ENCODE measurements at places on chromosomes 11 and 22.

GRCh38 chr11:14312736-14313438, 46.1 kb downstream of the RRAS2 start:
- DNase-seq: no peak

DNA sequence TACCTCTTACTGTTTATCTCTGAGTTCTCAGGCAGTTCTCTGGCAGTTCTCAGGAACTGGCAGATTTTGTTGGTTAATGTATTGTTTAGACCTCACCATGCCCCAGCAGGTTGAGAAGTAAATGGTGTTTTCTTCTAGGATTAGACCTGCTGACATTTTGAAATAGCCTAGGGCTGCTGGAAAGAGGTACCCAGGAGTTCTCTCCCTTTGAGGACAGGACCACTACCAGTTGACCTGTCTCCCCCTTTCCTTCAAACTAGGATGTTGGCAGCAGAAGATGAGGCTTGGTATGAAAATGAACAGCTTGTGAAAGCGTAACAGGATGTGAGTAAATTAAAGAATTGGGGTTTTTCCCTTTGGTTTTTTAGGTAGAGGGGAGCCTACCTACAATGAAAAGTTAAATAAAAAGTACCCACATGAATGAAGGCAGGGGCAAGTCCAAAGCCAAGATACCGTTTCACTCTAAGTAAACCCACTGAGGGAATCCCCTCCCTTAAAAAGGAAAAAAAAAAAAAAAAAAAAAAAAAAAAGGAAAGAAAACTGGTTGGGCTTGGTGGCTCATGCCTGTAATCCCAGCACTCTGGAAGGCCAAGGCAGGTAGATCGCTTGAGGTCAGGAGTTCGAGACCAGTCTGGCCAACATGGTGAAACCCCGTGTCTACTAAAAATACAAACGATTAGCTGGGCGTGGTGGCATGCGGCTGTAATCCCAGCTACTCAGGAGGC, 96.2 kb downstream of the PDHX start:
- DNase-seq: no peak

DNA sequence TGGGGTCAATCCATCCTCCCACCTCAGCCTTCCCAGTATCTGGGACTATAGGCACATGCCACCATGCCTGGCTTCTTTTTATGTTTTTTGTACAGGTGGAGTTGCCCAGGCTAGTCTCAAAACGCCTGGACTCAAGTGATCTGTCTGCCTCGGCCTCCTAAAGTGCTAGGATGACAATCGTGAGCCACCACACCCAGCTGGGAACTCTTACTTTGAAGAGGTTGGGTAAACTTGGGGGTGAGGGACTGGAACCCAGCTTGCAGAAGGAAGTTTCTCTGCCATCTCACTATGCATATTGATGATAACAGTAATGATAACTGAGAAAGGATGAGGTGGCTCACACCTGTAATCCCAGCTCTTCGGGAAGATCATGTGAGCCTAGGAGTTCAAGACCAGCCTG, 35.9 kb downstream of the ACO2 start:
- DNase-seq: no peak

DNA sequence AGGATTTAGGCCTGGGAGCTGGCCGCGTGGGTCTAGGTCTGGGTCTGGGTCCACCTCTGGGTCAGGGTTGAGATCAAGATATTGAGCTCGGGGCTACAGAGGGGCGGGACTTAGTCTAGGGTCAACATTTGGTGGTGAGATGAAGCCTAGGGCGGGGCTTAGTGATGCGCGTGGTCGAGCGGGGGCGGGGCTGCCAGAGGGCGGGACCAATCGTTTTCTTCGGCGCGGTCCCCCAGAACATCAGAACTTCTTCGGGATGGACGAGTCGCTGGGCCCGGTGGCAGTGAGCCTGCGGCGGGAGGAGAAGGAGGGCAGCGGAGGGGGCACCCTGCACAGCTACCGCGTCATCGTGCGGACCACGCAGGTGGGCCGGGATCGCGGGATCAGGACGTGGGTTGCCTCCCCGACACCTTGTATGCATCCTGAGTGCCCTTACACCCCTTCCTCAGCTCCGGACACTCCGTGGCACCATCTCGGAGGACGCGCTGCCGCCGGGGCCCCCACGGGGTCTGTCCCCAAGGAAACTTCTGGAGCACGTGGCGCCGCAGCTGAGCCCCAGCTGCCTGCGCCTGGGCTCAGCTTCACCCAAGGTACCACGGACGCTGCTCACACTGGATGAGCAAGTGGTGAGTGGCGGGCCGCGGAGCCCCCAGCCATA, 4.2 kb downstream of the SIPA1 start:
- no peak for DNase-seq

DNA sequence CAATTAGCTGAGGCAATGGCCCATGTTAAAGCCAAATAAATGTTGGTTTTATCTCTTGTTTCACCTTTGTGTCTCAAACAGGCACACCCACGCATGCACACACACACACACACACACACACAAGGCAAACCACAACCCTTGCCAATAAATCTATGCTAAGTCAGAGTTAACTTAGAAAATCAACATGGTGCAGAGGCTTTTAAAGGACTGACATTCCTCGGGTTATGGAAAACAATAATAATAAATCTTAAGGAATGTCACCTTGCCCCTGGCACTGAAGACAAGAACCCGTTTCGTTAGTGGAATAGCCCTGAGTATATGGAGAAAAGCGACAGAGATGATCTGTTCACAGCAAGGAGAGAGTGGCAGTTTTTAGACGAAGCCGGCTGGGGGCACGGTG, 326.3 kb downstream of the NTM start:
- DNase-seq: no peak

- no peak for DNase-seq
These were observed 239.0 kb upstream of the PDGFD start for GRCh38 chr11:104402812-104403521.

- DNase-seq: no peak
These were observed 27.6 kb downstream of the PLEKHA7 start for GRCh38 chr11:16986434-16987204.

DNA sequence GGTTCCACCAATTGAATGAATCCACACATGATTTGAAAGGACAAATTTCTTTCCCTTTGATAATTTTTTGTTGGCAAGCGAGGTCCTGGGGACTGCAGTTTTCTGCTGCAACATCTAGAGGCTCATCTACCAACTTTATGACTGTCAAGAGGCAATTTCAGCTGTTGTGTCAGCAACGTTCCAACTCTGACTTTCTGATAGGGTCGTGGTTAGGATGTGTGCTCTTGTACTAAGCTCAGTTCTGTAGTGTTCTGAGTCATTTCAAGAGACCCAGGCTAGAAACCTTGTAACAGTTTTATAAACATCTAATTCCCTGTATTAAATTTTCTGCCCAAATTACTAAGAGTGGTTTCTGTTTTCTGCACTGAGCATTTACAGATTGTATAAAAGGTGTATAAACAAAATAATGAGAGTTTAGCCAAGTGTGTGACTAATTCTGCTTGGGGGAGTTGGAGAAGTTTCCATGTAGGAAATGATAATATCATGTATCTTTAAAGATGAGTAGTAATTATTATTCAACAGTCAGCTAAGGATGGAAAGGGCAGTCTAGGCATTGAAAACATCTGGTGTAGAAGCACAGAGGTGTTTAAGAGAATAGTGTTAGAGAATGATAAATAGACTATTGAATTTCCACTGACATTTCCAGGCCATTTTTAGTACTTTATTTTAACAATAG, 72.2 kb downstream of the RBMXL2 start:
- no peak for DNase-seq

DNA sequence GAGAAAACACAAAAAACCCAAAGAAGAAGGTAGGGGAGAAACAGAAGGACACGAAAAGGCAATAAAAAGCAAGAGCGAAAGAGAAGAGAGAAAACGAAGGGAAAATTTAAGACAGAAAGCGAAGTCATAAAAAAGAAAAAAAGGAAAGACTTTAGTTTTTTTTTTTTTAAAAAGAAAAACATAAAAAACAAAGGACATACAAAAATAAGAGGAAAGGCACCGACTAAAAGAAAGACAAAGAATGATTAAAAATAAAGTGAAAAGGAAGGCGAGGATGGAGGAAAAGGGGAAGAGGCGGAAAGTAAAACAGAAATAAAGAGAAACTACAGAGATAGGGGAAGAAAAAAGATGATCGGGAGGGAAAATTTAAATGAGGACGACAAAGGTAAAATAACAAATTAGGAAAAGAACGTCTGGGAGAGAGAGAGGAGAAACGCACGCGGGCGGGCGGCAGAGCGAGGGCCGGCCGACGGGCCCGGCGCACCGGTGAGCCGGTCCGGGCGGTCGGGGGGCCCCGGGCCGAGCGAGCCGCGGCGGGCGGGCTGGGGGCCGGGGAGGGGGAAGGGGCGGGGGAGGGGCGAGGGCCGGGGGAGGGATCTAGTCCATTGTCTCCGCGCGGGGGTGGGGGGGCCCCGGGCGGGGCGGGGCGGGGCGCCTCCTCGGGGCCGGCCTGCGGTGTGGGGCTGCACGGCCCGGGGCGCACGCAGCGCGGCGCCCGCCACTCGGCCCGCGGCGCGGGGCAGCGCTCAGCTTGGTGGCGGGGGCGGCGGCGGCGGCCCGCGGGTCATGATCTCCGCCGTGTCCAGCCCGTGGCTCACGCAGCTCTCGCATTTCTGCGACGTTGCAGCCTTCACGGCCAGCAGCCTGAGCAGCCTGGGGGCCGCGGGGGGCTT, at the start of gene TBX1:
TSS of gene TBX1 (plus strand) at position 721 of the 893 bp plus-strand sequence. CDS start at position 787, 66 bp downstream.
- DNase-seq: no peak

- no peak for DNase-seq
These were observed 23.6 kb upstream of the CACNG2 start for GRCh38 chr22:36727110-36727509.

GRCh38 chr22:38257650-38258250, 15.1 kb downstream of the TMEM184B start:
- no peak for DNase-seq

DNA sequence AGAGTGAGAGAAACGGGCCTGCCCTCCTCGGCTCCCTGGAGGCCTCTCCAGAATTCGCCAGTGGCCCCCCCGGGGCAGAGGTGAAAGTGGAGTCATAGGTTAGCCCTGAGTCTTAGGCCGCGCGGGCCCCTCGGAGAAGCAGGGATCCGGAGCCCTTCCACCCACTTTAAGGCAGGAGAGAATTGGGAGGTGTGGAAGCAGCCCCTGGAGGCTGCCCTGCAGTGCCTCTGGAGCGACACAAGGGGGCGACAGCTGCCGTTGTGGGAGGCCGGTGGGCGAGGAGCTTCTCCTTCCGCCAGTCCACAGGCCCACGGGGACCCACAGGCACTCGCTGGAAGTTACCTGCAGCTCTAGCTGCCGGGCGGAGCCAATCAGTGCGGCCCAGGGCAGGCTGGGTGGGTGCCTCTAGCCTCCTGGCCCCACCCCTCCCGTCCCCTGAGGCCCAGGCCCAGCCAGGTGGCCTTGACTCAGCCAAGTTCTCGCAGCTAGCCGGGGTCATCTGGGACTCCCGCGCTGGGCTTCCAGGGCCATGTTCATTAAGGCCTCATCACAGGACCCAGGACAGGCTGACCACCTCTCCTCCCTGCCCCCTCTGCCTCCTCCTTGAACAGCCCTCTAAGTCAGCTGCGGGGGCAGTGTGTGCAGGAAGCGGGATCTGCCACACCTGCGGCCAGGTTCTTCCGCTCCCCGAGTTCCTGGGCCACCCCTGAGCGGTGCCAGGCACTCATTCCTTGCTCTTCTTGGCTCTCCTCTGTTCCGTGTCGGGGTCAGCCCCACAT, 5.0 kb downstream of the DGKZ start:
- DNase-seq: no peak

- DNase-seq: no peak
These were observed 77.5 kb downstream of the MICAL3 start for GRCh38 chr22:17946662-17947367.

DNA sequence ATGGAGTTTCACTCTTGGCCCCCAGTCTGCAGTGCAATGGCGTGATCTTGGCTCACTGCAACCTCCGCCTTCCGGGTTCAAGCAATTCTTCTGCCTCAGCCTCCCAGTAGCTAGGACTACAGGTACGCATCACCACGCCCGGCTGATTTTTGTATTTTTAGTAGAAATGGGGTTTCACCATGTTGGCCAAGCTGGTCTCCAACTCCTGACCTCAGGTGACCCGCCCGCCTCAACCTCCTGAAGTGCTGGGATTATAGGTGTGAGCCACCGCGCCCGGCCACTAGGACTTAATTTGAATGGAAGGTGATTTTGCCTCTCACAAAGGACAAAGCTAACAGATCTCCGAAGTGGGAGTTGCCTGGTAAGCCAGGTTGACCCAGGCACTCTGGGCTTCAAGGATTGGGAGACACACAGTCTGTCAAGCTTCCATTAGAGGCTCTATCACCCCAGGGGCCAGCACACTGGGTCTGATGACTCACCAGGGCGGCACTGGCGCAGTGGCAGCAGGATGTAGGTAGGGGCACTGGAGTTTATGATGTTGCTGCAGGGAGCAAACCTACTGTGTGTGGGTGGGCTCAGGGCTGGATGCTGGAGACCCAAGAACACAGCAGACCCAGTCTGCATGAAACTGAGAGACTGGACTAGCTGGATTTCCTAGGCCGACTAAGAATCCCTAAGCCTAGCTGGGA, 17.8 kb upstream of the KCTD14 start:
- DNase-seq: no peak

DNA sequence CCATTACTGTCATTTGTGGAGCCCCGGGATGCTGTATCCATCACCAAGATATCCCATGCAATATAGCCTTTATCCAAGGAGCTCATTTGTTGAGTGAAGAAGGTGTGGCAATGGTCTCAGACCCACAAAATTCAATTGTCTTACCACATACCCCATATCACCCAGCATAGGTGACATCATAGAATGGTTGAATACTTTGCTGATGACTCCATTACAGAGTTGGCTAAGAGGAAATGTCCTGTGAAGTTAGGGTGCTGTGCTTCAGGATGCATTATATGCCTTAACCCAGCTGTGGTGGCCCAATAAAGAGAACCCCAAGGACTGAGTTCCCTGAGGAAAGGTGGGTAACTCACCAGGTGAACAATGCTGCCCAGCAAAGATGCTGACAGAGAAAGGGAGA, 113.7 kb downstream of the EFCAB6 start:
- DNase-seq: no peak

DNA sequence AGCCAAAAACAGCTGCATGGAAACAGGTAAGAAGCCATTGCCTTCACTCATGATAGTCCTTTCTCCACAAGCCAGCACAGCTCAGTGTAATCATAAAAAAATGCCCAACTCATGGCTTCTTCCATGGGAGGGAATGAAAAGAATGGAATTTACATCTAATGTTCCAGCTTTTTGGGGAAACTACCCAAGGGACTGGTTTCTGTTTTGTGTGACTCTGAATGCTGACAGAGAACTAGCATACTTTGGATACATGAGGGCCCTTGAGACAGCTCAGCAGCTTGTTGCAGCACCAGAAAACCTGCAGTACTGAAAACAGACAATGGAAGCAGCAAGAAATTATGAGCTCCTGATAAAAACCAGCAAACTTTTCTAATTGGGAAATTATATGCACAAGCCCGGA, 24.2 kb upstream of the HORMAD2 start:
- DNase-seq: no peak

GRCh38 chr11:17008099-17008498, 6.1 kb downstream of the PLEKHA7 start:
- DNase-seq: no peak

DNA sequence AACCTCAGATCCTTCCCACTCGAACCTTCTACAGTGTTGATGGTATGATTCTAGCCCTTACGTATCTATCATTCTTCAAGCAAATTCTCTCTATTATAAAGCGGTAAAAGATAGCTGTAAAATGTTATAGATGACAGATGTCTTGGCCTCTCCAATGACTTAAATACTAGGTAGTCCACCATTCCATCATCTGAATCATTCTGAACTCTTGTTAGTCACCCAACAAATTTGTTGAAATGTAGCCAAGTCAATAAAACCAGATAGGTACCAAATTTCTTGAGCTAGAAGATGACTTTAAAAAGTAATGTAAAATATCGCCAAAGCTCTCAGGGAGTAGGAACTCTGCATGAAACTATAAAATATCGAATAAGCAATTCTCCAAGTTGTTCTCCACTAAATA, 32.6 kb upstream of the PICALM start:
- DNase-seq: no peak

- no peak for DNase-seq
These were observed 1.2 kb upstream of the B3GAT1 start for GRCh38 chr11:134413043-134413825.

Data from non-pigmented ciliary epithelial cell (primary cell).